ENCODE measurements at places on chromosomes 2 and 18. TPM values are rescaled to one million over a fixed set of nuclear protein-coding genes. Genes with fewer than 3 reads are reported as not detected.

The CD8B2 gene
- total RNA-seq = 0.27 TPM

The CPLX4 gene
- total RNA-seq = not detected

The EFEMP1 gene
- 34.2 TPM for total RNA-seq

The SERPINB12 gene
- total RNA-seq = not detected

The MAP3K19 gene
- not detected for total RNA-seq

The MOCOS gene
- 22.8 TPM for total RNA-seq

The MAPRE3 gene
- total RNA-seq = 4.2 TPM

The ALLC gene
- total RNA-seq = not detected

DNA sequence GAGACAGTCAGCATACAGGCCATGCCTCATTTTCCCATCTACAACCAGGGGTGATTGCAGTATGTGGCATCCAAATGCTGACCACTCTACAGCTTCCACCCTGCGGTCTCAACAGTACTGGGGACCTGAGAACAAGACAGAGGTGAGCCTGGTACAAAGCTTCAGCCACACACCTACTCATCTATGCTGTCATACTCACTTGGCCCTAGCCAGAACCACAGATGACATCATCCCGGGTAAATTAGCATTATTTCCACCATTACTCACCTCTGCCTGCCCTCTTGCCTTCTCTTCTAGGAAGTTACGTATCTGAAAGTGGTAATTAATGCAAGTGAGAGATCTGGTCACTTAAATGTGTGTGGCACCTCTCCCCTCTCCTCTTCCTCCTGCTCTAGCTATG is 208.2 kb upstream of the ARL4C start:
- no peak for DNase-seq

DNA sequence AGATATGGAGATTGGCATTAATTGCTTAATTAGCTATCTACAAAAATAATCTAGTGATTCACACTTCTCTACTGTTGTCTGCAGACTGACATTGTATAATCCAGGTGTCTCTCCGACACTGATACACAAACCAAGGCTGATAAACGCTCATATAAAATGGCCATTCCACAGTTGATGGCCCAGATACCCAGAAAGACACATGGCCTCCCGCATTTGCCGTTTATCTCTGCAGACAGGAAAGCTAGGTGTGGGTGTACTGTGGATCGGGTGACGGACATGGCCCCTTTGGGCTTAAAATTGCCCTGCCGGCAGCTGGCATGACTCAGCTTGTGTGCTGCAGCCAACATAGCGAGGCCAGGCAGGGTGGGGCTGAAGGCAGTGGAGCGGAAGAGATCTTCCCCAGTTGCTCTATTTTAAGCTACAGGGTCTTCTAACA is 18.5 kb downstream of the PMAIP1 start:
- peak; percentile 83 for DNase-seq

DNA sequence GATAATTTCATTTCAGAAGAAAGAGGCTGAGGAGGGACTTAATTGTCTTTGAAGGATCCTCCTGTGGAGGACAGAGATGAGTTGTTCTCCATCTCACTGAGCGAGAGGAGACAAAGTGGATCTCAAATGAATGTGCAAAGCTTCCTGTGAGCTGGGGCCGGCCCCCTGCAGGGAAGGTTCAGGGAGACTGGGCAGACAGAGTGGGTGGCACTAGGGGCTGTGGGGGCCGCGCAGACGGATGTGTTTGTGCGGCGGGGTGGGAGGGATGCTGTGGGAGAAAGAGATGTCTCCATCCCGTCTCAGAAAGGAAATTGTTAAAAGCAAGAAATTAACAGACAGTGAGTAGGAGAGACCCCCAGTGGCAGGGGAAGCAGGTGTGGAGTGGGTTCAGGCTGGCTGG is 29.1 kb downstream of the KLHL29 start:
- DNase-seq = no peak

GRCh38 chr2:66438891-66439811 is 4.2 kb downstream of the MEIS1 start:
- no peak for DNase-seq

DNA sequence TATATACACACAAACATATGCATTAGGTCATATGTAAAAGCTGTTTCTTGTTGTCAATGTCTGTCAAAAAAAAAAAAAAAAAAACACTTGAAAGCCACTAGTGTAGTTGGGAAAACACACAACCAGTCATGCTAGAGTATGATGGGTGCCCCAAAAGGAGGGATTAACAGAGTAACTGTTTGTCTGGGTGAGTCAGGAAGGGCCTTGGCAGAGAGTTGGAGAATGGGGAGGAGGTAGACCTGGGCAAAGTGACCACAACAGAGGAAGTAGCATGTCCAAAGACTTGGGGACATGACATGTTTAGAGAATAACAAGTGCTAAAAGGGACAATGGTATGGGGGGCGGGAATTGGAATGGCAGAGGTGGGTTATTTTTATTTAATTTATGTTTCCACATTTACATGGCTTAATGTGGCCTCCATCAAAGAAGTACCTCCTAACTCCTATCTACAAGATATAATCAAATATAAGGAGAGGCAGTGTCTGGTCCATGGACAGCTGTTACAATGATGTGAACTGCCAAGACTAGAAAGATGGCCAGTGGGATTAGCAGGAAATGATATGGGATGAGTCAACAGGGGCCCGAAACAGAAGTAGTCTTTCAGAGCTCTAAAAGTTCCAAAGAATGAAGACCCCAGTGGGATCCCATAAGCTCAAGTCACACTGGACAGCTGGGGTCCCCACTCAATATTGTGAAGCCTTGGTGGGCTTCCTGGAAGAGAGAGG is 99.9 kb upstream of the ZFP36L2 start:
- no peak for DNase-seq

DNA sequence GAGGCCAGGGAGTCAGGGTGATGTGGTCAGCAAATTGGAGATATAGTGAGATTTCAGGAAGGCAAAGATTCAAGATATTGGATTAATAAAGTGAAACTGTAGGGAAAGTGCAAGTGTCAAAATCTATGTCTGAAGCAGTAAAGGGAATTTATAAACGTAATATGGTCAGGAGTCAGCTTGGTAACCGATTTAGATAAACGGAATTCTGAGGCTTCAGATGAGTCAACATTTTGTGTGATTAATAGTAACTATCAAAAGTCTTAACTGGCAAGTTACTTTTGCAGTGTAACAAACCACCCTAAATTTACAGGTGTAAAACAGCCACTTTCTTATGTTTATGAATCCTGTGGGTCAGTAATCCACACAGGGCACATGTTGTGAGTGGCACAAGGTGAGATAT is 10.9 kb downstream of the MTX2 start:
- no peak for DNase-seq

- no peak for DNase-seq
These were observed 52.8 kb downstream of the SLC4A10 start for GRCh38 chr2:161676902-161677496.

GRCh38 chr2:15942711-15943345 is 2.5 kb downstream of the MYCN start:
- DNase-seq = no peak

- no peak for DNase-seq
These were observed 4.8 kb upstream of the IMPA2 start for GRCh38 chr18:11976315-11977152.

DNA sequence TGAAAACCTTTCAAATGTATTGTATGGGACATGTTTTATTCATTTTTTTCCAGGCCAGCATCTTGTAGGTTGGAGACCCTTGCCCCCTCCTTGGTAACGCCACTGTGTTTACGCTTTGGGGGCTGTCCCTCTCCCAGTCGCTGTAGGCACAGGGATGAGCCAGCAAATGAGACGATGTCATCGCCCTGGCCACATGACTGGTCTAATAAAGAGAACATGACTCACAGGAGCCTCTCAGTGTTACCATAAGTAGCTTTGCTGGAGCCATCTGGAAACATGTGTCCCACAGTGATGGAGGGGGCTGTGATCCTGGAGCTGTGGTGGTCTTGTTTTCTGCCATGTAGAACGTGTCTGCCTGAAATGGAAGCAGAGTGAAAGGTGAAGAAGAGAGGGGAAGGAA is 78.9 kb downstream of the CD8B2 start:
- no peak for DNase-seq

DNA sequence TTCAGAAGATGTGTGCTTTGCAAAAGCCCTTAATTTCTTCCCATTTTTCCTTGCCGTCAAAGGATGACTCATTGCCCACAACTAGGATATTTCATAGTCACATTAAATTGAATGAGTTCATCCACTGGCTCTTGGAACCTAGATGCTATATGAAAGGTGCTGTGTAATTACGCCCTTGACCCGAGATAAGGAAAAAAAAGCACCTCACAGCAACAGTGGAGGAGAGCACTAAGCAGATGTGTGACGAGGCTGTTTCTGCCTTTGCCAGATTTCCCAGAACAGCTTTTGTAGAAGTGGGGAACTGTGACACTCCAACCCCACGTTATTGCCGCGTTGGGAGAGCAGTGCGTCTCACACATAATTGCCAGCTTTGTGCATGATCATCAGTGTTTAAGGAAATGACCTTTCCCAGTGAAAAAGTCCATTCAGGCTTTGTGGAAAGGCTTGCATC is 33.3 kb upstream of the TMEM87B start:
- DNase-seq = no peak

DNA sequence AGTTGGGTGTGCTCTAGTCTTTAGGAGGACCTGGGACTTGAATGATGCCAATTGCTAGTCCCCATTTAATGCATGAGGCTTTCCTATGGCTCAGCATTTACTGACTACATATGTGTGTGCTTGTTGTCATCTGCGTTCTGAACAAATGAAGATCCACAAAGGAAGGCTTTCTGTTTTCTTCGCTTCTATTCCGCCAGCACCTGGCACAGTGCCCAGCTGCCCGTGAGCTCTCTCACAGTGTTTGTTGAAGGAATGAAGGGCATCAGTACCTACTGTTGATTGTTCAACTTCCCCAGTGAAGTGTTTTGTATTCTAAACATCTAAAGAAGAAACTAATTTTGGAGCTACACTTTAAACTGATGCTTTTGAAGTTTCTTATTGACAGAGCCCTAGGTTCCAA is 122.4 kb upstream of the LINC00305 start:
- no peak for DNase-seq

- no peak for DNase-seq
These were observed 10.1 kb upstream of the TYMS start for GRCh38 chr18:647304-647703.

GRCh38 chr2:147374423-147374811 is 470.4 kb upstream of the ACVR2A start:
- DNase-seq = no peak

GRCh38 chr2:3147651-3148530 is 229.7 kb downstream of the EIPR1 start:
- no peak for DNase-seq

GRCh38 chr18:23618862-23619387 is 32.6 kb upstream of the NPC1 start:
- DNase-seq = no peak

DNA sequence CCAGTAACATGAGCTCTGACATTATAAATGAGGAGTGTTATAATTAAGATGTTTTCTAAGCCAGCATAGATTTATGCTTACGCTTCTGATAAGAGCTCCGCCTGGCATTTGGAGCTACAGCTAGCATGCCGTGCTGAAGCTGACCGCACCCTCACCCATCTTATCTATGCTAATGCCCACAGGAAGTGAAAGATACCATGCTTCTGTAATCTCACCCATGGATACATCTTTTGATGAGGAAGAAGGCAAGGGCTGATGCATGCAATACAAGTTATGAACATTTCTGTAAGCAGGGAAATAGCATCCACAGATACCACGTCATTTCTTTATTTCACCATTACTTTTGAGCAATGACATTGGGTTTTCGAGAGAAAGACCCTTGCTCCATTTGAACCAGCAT is 82.3 kb downstream of the ARL4C start:
- no peak for DNase-seq

DNA sequence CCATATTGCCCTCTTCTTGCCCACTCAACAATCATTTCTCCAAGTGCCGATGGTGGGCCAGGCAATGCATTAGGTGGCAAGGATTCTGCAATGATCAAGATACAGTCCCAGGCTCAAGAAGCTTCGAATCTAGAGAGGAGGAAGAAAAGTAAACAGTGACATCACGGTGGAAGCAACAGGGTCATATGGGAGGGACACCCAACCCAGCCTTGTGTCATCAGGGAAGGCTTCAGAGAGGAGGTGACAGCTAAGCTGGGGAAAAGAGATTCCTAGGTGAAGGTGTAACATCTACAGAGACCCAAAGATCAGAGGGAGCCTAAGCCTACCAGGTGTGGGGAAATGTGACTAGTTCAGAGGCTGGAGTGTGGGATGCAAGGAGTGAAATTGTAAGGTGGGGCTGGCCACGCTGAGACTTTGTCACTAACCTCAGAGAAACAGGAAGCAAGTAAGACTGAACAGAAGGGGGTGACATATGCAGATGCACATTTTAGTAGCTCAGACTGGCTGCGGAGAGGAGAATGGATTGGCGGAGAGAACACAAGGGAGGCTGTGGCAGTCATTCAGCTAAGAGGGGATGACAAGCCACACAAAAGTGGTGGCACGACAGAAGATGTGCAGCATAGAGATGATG is 104.9 kb downstream of the ANKRD44 start:
- no peak for DNase-seq

- DNase-seq = no peak
These were observed 50.2 kb downstream of the COL4A3 start for GRCh38 chr2:227214622-227215041.

DNA sequence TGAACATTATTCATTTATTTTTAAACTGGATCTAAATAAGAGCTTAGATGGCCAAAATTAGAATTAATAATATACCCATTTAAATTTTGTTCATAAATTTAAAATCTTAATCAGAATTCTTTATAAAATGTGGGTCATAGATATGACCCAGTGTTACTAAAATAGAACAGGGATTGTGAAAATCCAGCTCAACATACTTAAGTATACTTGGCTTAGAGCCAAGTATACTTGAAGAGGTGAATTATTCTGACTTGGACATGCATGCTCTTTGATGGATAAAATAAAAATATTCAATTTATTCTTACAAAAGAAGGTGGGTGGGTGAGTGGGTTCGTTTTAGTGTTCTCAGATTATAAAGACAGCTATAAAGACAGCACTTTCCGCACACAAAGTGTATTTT is 70.7 kb downstream of the SPOPL start:
- DNase-seq = no peak

DNA sequence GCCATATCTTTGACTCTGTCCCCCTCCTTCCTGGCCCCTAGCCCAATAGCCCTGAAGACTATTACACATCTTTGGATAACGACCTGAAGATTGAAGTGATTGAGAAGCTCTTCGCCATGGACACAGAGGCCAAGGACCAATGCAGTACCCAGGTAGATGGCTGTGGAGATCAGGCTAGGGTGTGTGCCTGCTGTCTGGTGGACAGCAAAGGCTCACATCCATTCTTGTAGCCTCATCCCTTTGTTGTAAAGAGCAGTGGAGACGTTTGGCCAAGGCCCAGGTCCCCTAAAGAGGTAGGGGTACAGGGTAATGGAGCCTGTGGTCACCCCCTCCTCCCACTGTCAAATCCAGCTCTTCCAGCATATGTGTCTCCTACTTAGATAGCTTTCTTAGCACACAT is 81.4 kb downstream of the EPAS1 start:
- DNase-seq = no peak

- no peak for DNase-seq
These were observed 225.0 kb downstream of the THSD7B start for GRCh38 chr2:136990316-136990715.

- DNase-seq = no peak
These were observed 108.3 kb upstream of the NRP2 start for GRCh38 chr2:205574001-205574400.

Measured in Peyer's patch (tissue), 4 donors.